Suppressor macrophage treated with lipopolysaccharide for 4 hours (primary cell): ENCODE measurements at places on chromosomes 13 and 19.
A peak's percentile ranks its signal among the peaks of the same experiment; 100 is the strongest.

DNA sequence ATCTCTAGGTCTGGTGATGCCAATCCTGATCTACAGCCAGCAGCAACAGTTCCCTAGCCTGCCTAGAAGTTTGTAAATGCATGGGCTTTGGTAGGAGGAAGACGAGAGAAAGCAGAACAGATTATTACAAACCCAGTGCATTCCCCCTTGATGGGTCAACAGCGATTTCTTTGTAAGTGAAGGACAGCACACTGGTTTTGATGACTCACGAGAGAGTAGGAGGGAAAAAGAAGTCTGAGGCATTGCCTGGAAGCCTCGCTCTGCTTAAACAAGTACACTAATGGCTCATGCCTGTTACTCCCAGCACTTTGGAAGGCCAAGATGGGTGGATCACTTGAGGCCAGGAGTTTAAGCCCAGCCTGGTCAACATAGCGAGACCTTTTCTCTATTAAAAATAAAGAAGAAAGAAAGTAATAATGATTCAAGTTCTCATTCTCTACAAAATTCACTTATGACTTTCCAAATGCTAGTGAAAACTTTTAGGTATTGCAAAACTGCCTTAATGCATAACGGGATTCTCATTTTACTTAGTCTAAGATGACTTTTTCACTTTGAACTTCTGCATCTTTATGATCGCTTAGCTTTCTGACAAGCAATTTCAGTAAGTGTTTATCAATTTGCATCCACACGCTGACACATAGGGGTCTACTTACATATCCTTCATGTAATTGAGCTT lies 47.7 kb upstream of the USPL1 start:
- DNase-seq = peak; percentile 93

GRCh38 chr13:66665991-66666390 lies 564.1 kb downstream of the PCDH9 start:
- no peak for DNase-seq

DNA sequence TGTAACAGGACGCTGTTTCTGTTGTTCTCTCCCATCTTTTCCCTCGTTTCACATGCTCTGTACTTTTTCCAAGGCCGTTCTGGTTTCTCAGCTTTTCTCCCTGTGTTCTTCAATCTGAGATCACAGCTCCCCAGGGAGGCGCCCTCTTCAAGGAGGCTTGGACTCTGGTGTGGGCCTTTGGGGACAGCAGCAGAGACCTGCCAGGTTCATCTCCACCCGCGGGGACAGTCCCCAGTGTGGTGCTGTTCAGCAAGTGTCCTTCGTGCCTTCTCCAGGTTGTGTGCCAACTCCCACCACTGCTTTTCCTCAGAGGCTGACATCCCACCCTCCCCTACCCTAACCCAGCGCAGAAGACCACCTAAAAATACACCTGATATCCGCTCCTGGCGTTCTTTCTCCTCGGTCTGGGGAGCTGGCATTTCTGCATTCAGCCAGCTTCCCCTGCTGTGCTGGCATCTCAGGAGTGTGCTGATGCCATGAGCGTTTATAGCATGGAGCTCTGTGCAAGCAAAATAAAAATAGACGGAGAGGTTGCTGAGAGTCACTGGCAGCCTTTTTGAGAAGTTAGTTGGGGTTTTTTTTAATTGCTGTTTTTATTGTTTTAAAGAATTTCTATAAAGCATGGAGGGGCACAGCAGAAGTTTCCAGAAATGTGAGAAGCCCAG lies 149.4 kb downstream of the STK24 start:
- DNase-seq = no peak

GRCh38 chr13:101127741-101128353 lies 288.5 kb downstream of the NALCN start:
- DNase-seq = peak; percentile 46

DNA sequence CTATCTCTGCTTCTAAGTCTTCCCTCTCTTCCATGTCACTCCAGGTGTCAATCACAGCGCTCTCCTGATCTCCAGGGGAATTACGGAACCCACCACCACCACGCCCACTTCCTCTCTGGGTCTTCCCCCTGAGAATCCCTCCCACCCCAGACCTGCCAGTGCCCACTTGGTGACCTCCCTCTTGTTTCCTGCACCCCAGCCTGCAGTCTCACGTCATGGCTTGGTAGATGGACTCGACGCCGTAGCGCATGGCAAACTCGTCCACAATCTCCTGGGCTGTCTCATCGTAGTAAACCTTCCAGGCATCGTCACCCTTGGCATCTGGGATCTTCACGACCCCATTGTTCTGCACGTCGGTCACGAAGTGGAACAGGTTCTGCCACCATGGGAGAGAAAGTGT lies 47.0 kb downstream of the UNC13A start:
- no peak for DNase-seq

DNA sequence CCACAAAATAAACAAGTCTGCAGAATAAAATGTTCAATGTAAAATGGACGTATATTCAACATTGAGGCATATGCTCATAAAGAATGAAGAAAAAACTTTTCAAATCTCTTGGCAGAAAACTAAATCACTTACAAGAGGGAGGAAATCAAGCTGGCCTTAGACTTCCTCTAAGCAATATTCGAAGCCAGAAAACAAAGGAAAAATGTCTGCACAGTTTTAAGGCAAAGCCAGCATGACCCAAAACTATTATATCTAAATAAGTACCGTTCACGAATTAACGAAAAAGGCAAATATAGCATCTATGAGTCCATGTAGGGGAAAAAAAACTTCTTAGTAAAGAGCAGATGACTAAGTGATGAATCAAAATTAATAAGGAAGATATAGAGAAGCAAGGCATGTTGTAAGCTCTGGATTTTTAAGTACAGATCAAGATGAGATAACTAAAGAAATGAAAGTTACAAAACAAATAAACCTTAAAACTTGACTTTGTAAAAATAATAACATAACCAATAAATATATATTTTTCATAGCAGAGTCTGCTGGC lies 101.3 kb downstream of the KCNRG start:
- DNase-seq = peak; percentile 67

DNA sequence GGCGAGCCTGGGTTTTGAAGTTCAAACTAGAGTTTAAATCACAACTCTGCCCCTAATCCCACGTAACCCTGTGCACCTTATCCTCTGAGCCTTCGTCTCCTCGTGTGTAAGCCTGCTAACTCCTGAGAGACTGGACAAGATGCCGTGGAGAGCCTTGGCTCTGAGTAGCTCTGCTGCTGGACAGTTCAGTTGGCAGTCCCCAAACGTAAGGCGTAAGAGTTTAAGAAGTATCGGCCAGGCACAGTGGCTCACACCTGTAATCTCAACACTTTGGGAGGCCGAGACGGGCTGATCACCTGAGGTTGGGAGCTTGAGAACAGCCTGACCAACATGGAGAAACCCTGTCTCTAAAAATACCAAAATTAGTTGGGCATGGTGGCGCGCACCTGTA lies 4.7 kb upstream of the CD79A start:
- DNase-seq = no peak

- DNase-seq = no peak
These were observed 65.5 kb downstream of the STK24 start for GRCh38 chr13:98511435-98511834.

DNA sequence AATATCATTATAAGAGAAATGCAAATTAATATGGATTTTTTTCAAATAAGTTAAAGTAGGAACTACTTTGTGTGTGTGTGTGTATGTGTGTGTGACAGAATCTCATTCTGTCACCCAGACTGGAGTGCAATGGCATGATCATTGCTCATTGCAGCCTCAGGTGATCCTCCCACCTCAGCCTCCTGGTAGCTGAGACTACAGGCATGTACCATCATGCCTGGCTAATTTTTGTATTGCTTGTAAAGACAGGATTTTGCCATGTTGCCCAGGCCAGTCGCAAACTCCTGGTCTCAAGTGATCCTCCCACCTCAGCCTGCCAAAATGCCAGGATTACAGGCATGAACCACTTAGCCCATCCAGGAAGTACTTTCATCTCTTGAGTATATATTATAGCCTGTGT lies 3.2 kb upstream of the ERVV-2 start:
- no peak for DNase-seq

GRCh38 chr19:13428352-13428751 lies 77.9 kb downstream of the CACNA1A start:
- peak; percentile 21 for DNase-seq

- peak; percentile 44 for DNase-seq
These were observed 1.4 kb downstream of the BRD4 start for GRCh38 chr19:15330801-15331418.

- peak; percentile 34 for DNase-seq
These were observed 17.9 kb downstream of the PPP1R37 start for GRCh38 chr19:45110851-45111266.

GRCh38 chr13:83503424-83503823 lies 378.9 kb downstream of the SLITRK1 start:
- no peak for DNase-seq

- peak; percentile 70 for DNase-seq
These were observed 9.6 kb downstream of the MYO1F start for GRCh38 chr19:8567522-8568172.

- DNase-seq = no peak
These were observed 56.1 kb upstream of the ATXN8OS start for GRCh38 chr13:70051531-70051930.

DNA sequence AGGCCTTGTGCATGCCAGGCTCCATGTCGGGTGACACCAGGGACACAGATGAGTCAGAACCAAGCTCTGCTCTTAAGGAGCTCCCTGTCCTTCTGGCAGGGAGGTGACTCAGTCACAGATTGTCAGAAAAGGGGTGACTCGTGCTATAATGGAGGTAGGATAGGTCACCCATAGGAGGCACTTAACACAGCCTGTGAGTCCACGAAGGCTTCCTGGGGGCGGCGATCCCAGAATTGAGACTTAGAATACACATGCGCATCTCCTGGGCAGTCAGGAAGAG lies 19.6 kb downstream of the FUZ start:
- peak; percentile 36 for DNase-seq

DNA sequence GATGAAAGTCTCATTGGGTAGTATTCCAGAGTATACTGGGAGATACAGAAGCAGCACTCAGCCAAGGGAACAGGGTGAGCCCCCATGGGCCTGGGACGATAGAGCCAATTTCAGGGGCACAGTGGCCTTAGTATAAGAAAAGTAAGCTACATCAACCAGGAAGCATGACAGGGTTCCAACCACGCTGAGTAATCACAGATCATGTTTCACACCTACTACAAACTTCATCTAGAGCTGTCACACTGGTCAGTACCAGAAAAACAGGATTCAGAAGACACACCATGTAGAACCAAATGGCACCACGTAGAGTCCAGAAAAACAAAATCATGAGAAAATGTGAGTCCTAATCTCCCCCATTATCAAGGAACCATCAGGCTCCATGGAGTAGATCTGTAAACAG lies 1292.4 kb upstream of the MIR17HG start:
- no peak for DNase-seq

GRCh38 chr13:46211483-46212351 lies at the start of gene LRRC63:
Gene LRRC63 (plus strand): TSS chr13:46211928. CDS start chr13:46213035, 1,107 bp downstream.
- DNase-seq = peak; percentile 86

- peak; percentile 25 for DNase-seq
These were observed 324.3 kb downstream of the ZNF536 start for GRCh38 chr19:30696514-30696913.

GRCh38 chr19:45456500-45456815 lies 11.3 kb upstream of the FOSB start:
- DNase-seq = no peak

GRCh38 chr19:47483200-47483599 lies 819 bp downstream of the KPTN start:
- no peak for DNase-seq

DNA sequence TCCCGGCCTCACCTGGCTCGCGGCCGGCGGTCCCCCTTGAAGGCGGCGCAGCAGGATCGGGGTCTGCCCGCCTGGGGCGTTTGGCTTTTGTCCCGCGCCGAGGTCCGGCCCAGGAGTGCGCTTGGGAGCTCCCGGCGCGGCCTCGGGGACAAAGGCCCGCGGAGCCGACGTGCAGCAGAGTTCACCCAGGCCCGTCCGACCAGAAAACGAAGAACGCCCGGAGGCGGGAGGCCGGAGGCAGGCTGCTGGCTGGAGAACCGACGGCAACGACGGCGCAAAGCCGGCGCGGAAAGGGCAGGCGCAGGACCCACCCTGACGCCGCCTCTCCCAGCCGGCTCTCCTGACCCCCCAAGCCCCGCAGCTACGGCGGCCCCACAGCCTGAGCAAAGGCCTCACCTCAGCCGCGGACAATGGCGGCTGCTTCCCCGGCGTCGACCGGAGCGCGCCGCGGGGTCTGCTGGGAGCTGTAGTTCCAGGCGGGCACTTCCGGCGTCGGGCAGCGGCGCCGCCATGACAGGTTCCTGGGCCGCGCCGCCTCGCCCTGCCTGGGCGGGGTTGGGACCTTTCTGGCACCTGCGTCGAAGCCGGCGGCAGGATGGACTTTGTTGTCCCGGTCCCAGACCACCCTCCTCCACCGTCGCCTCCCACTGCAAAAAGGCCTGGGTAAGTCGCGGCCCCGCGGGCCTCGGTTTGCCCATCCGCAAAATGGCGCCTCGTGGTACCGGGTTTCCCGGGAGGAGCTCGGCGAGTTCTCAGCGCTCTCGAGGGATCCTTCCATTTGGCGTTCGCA lies at the start of gene ZNF606:
Gene ZNF606, minus strand, starts transcription at position 437 of the 790 bp plus-strand sequence. CDS start 1,501 bp downstream, outside the sequence.
- peak; percentile 91 for DNase-seq
